ENCODE measurements at places on chromosomes 6 and 20.

DNA sequence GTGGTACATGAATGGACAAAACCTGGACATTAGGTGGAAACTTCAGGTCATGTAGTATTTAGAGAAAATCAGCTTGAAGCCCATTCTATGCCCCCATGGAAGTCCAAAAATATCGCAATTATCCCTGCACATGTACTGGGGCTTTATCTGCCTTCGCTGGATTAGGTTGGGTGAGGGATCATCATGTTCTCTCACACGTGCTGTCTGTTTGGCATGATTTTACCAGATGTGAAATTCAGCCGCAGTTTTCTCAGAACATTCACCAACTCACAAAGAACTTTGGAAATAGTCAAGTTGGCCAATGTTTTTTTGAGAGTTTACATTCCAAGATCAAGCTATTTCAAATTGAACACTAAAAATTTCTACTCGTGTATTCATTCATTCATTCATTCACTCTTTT, 459.8 kb upstream of the CITED2 start:
- no peak for DNase-seq

- DNase-seq = peak; percentile 21
Measured at GRCh38 chr6:108260126-108260808, 573 bp downstream of the SNX3 start.

DNA sequence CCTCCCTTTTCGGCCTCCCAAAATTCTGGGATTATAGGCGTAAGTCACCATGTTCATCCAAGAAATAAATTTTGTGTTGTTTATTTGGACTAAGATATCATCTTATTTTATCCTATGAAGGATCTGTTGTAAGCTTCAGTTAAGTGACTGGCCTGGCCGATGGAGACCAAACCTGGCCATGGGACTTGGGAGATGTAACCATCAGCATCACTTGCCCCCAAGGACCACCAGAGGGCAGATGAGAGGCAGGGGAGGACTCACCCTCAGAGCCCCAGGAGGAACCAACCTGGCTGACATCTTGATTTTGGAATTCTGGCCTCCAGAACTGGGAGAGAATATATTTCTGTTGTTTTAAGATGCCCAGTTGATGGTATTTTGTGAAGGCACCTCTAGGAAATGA, 266.7 kb downstream of the CDH26 start:
- DNase-seq = peak; percentile 52

- no peak for DNase-seq
Measured at GRCh38 chr20:36271639-36272546, 34.2 kb upstream of the DLGAP4 start.

GRCh38 chr20:13455713-13456112, 183.0 kb downstream of the TASP1 start:
- no peak for DNase-seq

DNA sequence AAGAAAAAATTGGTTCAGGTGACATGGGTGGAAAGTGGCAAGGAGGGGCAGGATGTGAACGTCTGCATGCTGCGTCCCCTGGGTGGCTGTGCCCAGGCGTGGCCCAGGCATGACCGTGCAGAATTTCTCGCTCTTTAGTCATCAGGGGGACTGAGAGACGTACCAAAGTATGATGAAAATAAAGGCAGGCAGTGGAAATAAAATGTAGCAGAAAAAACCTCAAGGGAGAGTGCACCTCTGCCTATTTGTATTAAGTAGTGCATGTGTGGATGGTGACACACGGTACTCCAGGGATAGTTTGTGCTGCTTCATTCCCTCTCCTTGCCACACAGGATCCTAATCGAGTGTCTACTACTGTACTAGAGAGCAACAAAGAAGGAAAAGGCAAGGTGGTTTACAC, 81.1 kb downstream of the ATP9A start:
- DNase-seq = peak; percentile 94

DNA sequence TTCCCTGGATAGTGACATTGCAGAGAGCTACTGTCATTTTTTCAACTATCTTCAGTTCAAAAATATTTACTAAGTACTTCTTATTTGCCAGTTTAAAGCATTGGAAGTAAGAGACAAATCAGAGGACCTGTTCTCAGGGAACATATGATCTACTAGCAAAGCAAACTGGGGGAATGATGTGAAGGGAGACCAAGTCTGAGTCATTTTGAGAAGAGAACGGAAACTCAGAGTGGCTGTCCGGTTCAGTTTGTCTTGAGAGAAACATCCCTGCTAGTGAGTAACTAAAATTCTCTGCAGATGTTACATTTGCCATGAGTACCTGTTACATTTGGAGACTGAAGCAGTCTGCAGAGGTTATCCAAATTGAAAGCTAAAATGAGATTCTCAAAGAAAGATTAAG, 118.3 kb downstream of the KCNQ5 start:
- DNase-seq = no peak

DNA sequence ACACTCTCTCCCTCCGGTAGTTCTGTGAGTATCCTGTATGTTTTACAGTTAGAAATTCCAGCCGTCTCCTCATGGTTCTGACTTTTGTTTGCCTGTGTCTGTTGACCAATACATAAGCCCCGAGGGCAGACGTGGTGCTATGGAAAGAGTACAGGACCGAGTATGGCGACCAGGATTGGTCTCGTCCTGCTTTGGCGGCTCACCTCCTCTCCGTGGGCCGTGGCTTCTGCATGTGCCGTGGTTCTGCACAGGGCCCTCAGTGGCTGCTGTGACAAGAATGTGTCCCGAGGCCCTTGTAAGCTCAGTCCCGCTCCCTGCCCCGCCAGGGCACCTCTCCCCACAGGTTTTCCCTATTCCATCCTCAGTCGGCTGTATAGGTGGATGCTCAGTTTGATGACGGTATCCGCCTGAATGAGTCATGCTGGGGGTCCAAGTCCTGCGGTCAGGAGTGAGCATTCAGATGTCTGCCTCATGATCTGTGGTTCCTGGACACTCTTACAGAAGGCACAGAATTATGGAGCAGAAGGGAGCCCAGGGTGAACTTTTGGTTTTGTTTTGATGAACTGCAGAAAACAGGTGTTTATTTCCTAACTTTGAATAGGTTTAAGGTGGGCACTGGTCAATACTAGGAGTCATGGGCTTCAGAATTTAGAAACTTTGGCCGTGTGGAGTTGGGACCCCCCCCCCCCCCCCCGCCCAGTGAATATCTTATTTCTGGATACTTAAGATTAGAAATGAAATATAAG, 1.2 kb downstream of the ARFGAP1 start:
- DNase-seq = peak; percentile 79

DNA sequence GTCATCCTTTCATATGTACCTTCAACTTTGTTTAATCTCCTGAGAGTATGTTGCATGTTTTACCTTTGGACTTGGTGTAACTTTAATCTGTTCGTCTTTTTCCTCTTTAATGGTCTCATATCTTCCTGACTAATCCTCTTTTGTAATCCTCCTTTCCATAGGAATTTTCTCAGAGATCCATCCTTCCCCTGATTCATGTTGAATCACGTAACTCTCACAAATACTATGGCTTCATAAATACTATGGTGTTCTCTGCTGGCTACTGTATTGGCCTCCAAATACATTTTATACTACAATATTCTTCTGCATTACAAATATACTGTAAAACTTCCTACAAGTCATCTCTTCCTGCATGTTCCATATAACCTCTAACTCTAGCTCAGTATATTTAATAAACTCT, 317.7 kb upstream of the ADGRB3 start:
- no peak for DNase-seq

GRCh38 chr6:149342525-149342924, 25.0 kb downstream of the TAB2 start:
- DNase-seq = no peak

DNA sequence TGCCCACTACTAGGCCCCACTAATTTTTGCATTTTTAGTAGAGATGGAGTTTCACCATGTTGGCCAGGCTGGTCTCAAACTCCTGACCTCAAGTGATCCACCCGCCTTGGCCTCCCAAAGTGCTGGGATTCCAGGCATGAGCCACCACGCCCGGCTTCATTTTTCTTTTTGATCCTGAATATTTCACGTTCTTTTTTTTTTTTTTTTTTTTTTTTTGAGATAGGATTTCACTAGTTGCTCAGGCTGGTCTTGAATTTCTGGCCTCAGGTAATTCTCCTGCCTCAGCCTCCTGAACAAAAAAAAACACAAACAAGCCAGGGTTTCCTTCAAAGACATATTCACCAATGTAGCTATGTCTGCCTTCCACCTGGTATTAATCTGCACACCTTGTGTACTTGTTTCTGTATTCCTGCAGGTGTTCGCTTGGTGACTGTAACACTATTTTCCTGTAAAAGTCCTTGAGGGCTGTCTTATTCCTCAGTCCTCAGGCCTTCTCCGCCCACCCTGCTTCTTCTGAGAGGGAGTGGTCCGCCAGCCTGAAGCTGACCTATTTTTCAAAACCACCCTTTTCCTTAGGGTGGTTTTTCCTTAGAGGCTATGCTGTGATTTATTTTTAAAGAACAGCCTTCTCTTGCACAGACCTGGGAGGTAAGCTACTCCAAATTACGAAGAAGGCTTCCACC, 36.1 kb upstream of the PNRC1 start:
- no peak for DNase-seq

DNA sequence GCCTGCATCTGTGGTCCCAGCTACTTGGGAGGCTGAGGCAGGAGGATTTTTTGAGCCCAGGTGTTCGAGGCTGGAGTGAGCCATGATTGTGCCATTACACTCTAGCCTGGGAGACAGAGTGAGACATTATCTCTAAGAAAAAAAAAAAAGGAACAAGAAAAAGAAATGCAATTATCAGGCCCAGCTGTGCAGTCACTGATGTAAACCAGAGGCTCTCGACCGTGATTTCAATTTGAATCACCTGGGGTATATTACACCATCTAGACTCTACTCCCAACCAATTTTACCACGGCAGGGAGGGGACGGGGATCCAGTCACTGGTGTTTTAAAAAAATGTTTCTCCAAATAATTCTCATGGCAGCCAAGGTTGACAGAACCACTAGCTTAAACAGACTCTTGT, 48.8 kb upstream of the NKX2-2 start:
- no peak for DNase-seq

DNA sequence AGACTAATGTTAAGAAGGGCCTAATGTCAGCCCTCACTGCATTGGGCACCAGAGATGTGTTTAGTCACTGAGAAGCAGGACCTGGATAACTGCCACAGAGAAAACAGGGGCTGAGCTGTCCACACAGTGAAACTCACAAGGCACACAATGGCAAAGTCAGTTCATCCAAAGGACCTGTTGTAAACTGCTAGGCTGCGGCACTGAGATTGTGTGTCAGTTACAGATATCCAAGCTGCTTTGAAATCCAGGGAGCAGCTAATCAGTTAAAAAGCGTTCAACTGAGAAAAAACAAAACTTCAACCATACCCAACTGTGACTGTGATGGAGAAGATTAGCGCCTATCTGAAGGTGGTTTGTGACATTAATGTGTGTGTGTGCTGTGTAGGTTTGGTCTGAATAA, 27.8 kb upstream of the TMEM14A start:
- DNase-seq = no peak

DNA sequence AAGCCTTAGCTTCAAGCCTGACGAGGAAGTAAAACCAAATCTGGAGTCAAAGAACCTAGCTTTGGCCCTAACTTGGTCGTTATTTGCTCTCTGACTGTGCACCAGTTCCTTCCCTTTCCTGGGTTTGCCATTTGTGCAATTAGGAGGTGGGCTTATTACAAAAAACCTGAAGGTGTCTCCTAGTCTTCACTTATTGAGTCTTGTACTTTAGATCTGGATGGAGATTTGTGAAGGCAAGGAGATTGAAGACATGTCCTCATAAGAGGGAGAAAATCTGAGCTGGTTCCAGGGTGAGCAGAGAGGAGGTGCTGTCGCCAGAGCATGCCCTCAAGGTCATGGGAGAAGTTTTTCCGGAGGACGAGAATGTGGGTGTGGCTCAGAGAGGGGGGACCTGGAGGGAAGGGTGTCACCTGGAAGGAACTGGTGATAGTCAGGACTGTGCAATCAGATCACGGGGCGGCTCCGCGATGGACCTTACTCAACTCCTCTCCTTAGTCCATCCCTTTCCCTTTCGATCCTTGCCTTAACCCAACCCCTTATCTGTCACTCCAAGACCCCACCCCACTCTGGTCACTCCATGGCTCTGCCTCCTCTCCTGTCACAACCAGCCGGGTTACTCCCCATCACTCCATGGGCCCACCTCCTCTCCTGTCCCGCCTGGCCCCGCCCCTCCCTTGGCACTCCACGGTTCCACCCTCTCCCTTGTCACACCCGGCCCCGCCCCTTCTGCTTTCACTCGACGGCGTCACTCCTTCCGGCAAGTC, 588 bp upstream of the ACSS2 start:
- peak; percentile 97 for DNase-seq

DNA sequence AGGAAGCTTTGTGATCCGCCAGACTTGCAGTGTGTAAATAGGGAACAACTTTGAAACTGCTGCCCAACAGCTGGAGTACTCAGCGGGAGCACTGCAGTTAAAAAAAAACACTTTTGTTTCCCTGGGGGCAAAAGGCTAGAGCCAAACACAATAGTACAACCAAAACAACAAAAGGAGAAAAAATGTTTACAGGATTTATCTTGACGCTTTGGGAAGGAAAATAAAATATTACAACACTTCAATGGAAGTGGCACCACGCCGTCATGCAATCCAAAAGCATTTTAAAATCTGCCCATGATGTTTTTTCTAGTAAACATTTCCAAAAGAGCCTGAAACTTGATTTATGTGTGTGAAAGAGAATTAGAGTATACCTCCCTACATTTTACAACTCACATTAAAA, 26.0 kb downstream of the PTPRK start:
- no peak for DNase-seq

GRCh38 chr6:55255113-55255512, 72.2 kb upstream of the GFRAL start:
- no peak for DNase-seq

GRCh38 chr6:128395596-128395995, 124.8 kb downstream of the PTPRK start:
- no peak for DNase-seq

GRCh38 chr6:88472851-88473525, 306.8 kb upstream of the CNR1 start:
- no peak for DNase-seq

DNA sequence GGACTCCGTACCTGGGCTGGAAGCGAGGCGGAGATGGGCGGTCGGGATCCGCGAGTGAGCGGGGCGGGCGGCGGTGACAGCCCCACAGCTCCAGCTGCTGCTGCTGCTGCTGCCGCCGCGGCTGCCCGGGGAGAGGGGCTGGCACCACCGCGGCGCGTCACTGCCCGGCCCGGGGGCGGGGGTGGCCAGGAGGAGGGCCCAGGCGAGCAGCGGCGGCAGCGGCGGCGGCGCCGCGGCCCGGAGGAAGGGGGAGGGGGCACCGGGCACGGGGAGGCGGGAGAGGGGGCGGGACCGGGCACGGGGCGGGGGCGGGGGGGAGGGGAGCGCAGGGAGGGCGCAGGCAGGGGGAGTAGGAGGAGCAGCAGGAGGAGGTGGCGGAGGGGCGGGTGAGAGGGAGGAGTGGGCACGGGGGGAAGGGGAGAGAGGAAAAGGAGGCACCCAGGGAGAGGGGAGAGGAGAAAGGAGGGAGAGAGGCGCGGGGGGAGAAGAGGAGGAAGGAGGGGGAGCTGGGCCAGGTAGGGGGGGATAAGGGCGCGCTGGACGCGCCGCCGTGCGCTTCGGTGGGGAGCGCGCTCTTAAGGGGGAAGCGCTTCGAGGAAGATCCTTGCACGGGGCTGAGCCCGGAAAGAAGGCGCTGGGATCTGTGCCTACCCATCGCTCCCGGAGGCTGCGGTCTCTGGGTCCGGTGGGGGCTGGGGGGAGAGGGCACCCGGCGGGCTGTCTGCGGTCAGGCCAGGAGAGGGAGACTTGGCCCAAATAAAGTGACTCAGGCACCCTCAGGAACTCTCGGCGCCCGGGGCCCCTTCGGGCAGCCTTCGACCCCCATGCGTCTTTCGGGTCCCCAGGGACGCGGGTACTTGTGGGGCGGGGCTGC, 101.5 kb downstream of the NOL4L start:
- DNase-seq = peak; percentile 85
